ENCODE measurements at places on chromosomes 1 and 21.
A peak's percentile ranks its signal among the peaks of the same experiment; 100 is the strongest.

- DNase-seq, result no peak
These were observed 246.4 kb downstream of the MATN1 start for GRCh38 chr1:30476911-30477459.

- DNase-seq, result no peak
These were observed 822.4 kb upstream of the NEGR1 start for GRCh38 chr1:73104749-73105148.

- no peak for DNase-seq
These were observed 11.9 kb downstream of the PTP4A2 start for GRCh38 chr1:31926252-31926651.

GRCh38 chr1:219712506-219712905 lies 99.6 kb upstream of the ZC3H11B start:
- no peak for DNase-seq

GRCh38 chr1:108819878-108820277 lies 37.0 kb downstream of the AKNAD1 start:
- DNase-seq, result no peak

DNA sequence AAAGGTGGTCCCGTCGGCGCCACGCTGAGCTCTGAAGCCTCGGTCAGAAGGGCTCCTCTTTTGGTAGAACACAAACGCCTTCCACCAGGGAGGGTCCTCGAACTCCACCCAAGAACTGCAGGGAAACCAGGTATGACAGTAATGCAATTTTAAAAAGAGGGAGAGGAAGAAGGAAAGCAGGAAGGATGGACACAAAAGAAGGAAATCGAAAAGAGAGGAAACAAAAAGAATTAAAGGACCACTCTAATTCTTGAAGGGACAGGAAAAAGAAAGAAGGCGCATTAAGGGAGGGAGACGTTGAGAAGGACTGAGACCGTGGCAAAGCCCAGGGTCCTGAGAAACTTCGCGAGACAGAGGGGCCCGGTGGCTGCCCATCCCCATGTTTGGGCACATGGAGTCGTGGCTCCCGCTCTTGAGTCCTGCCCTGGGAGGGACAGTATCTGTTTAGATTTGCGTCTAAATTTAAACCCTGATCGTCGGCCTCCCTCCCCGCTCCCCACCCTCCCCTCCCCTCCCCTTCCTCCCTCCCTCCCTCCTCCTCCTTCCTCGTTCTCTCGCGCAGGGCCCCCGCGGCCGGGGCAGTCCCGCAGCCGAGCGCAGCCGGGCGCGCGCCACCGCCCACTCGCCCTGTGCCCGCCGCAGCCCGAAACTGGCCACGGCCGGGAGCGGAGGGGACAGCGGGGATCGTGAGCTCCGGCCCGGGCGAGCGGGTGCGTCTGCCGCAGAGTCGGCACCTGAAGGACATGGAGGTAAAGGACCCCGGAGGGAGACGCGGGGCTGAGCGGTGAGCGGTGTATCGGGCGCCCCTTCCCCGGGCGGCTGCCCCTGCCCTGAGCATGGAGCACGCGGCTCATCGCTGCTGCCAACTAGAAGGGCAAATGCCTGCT lies at the start of gene RCSD1:
Gene RCSD1, plus strand, starts transcription at position 552 of the 887 bp plus-strand sequence. Its CDS starts 192 bp downstream, at position 744.
- DNase-seq, result peak; percentile 57

GRCh38 chr1:157469300-157469699 lies 83.0 kb downstream of the FCRL5 start:
- DNase-seq, result no peak

DNA sequence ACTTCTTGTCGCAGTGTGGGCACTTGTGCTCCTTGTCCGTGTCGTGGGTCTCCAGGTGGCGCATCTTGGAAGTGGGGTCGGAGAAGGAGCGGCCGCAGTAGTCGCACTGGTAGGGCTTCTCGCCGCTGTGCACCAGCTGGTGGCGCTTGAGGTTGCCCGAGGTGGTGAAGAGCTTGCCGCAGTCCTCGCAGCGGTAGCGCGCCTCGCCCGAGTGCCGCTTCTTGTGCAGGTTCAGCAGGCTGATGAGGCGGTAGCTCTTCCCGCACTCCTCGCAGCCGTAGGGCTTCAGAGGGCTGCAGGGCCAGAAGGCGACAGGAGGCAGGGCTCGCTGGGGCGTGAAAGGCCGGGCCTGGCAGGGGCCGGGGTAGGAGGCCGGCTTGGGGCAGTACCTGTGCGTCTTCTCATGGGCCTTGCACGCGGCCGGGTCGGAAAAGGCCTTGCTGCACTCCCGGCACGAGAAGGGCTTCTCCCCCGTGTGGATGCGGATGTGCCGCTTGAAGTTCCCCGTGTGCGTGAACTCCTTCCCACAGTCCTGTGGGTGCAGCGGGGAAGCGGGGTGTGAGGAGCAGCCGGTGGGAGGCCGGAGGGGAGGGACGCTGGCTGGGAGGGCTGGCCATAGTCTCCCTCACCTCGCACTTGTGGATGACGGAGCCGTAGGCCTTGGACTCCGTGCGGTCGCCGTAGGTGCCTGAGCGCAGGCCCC lies 31.4 kb downstream of the ZBTB17 start:
- DNase-seq, result no peak

DNA sequence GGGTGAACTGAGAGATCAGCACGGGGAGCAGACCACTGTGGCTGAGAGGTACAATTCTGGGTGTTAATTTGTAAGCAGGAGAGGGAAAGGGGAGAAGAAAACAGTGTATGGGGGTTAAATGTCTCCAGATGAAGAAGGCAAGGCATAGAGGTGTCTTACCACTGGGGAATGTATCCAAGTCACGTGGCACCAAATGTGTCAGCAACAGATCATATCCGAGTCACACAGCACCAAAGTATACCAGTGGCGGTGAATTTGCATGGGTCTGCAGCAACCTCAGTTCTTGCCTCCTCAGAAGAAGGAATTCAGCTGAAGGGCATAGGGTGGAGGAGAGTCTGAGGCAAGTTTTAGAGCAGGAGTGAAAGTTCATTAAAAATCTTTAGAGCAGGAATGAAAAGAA lies 21.2 kb upstream of the SYCP1 start:
- no peak for DNase-seq

GRCh38 chr1:67780637-67781036 lies 52.6 kb downstream of the GNG12 start:
- DNase-seq, result no peak

DNA sequence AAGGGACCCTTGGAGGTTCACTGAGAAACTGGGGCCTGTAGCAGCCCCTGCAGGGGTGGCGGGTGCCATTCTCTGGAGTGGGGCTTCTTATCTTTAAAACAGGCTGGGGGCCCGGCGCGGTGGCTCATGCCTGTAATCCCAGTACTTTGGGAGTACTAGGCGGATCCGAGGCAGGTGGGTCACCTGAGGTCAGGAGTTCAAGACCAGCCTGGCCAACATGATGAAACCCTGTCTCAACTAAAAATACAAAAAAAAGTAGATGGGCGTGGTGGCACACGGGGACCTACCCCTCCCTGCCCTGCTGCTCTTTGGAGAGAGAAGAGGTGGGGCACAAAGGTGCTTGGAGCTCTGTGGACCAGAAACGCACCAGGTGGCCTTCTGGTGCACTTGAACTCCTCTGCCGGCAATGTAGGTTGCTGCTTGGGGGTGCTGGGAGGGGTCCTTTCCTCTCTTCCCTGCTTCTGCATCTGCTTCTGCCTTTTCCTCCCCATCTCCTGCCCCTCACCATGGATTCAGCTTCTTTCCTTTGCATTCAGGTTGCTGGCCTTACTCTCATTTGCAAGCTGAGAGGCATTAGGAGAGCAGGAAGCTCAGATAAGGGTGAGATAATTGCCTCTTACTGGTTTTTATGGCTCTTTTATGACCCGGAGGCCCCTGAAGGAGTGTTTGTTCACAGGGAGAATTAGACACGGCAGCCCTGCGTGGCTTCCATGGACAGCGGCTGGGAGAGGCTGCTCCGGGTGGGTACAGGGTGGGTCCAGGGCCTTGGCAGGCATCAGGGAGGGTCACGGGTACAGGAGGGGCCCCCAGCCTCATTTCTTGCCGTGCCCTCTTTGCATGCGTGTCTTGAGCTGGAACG lies 57.4 kb downstream of the ARHGEF10L start:
- no peak for DNase-seq

DNA sequence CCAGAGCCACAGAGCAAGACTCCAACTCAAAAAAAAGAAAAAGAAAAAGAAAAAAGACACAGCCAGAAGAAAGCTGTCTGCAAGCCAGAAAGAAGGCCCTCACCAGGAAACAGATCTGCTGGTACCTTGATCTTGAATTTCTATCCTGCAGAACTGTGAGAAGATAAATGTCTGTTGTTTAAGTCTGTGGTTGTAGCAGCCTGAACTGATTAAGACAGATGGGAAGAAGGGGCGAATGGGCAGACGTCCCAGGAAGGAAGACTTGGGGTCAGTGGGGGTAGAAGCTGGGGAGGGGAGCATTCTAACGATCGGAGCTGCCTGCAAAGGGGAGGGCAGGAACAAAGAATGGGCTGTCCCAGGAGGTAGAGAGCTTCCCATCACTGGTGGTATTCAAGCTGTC lies 6.3 kb downstream of the SLC2A7 start:
- no peak for DNase-seq

- no peak for DNase-seq
These were observed 936 bp upstream of the UBXN11 start for GRCh38 chr1:26307363-26307781.

DNA sequence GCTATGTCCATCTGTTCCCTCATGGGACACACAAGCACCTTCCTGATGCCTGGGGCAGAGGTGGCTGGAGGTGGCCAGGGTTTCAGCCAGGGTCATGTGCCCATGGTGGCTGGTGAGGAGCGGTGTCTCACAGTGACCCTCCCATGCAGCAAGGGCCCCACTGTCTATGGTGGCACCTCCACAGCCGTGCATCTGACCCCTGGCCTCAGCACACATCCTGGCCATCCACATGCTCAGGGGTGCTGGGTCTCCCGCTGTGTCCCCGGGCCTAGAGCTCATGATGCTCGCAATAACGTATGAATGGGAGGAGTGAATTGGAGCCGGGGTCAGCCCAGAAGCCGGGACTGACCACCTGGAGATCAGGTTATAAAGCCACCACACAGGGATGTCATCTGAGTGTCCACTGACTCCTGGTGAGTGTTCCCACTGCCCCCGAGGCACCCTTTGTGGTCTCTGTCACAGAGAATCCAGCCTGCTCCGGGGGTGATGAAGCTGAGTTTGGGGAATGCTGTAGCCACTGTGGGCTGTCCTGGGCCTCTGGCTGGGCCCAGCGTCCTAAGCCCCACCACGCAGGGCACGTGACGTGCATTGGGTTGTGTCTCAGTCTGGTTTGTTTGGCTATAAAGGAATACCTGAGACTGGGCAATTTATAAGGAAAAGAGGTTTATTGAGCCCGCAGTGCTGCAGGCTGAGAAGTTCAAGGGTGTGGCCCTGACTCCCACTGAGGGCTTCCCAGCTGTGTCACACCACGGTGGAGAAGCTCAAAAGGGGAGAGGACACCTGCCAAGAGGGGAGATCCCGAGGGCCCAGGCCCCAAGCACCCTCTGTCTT lies 51.7 kb downstream of the SIK1 start:
- no peak for DNase-seq

DNA sequence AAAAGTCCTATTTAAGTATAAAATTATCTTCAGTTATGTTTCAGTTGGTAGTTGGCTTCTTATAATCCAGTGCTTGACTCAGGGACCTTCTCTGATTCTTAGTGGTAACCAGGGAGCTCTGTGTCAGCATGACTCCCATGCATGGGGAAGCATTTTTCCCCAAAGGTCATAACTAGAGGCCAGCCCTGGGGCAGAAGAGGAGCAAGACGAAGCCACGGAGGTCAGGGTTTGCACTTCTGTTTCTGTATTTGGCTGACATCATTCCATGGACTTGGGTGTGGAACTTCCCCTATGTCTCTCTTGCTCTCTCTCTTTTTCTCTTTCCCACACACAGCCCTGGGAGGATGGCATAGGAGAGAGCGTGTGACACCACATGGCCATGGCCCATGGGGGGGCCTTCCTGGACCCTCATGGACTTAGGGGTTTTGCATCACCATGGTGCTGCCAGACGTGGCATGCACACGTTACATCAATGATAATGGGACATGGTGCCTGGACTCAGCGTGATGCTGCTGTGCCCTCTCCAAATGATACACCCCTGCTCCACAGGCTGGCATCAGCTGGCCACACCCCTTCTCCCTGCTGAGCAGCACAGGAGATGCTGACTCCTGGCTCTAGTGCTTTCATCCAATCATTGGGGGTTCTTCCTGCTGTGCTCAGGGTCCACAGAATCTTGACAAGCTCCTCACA lies 260.5 kb downstream of the KCNJ6 start:
- DNase-seq, result no peak

DNA sequence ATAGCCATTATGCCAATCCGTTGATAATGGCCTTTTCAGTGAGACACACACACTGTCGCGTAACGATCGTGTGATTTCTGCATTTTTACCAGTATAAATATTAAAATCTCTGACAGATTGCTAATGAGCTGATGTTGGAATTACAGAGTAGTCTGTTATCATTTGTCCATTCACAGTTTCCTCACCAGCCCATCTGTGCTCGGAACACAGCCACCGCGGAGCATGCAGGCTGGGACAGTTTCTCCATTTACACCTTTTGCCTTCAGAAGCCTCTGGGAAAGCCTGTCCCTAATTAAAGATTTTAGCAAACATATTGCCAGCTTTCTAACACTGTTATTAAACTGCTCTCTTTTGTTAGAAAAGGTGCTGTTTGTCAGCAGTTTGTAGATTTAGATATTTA lies 82.2 kb upstream of the BARHL2 start:
- no peak for DNase-seq

DNA sequence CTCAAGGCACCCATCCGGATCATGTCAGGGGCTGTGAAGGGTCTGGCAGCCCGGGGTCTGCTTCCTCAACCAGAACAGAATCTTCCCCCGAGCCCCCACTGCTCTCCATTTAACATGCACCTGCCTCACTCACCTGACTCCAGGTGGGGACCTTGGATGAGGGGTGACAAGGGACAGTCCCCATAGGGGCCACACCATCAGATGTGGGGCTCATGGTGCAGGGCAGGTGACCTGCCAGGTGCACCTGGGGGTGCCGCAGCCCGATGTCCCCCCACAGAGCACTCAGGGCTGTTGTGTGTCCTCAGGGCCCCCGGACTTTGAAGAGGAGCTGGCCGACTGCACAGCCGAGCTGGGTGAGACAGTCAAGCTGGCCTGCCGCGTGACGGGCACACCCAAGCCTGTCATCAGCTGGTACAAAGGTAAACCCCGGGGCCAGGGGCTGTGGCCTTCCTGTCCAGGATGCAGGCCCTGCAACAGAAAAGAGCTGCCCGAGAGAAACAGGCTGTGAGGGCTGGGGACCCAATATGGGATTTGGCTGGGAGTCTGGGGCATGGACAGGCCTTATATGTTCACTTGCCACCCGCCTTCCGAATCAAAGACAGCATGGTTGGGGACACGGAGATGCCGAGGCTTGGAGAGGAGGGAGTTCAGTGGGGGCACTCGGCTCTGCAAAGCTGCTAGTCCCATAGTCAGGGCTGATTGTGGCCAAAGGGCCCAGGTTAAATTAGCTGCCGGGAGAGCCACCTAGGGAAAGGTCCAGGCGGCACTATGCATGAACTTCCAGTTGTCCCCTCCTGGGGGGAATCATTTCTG lies 64.6 kb downstream of the TRIM11 start:
- no peak for DNase-seq
